ENCODE measurements at places on chromosomes 11 and 22.
A peak's percentile ranks its signal among the peaks of the same experiment; 100 is the strongest.

GRCh38 chr11:64291752-64292459 lies 804 bp downstream of the KCNK4 start:
- DNase-seq = no peak

DNA sequence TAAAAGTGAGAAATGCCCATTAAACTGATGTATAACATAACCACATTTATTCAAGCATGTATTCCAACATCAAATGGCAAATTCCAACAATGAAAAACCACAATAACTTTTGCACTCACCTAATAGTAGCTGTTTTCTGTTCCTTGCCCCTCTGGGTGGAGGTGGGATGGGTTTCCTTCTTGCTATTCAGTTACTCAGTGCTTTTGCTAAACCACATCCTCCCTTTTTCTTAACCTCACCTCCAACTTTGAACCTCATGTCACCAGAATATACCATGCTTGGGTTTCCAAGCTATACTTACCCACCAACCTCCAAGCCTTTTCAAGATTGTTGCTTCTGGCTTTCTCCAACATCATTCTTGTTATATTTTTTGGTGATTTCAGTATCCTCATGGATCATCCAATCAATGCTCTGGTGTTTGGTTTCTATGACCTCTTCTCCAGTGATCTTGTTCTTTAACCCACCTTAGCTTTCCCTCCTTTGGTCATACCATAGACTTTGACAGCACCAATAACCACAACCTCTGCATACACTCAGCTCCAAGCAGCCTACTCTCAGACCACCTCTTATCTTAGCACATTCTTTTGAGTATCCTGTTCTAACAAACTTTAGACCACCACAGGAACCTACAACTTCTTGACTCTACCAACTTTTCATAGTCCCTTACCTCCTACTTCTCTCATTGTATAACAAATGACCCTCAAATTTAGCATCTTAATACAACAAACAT lies 3.2 kb upstream of the CCDC15 start:
- DNase-seq = no peak

DNA sequence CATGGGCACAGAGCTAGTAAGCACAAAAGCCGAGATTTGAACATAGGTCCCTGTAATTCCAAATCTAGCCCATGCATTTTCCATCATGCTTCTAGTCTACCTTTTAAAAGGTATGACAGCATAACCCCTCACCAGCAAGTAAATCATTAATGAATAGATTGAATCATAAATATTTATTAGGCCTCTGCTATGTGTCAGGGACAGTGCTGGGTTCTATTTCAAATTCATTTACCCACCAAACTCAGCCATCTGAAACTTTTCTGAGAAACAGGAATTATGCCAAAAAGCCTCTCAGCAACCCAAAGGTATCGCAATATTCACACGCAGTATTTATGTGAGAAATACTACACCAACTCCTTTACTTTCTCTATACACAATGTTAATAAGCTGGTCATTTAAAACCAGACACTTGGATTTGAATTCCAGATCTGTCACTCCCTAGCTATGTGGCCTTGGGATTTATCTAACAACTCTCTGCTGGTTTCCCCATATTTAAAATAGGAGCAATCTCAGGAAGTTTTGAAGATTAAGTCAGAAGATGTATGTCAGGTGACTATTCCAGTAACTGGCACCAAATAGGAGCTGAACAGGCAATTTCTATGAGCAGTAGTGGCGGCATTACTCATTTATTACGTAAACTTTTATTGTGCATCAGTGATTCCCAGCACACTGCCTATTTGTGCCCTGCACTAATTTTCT lies 191.4 kb downstream of the TENM4 start:
- no peak for DNase-seq

DNA sequence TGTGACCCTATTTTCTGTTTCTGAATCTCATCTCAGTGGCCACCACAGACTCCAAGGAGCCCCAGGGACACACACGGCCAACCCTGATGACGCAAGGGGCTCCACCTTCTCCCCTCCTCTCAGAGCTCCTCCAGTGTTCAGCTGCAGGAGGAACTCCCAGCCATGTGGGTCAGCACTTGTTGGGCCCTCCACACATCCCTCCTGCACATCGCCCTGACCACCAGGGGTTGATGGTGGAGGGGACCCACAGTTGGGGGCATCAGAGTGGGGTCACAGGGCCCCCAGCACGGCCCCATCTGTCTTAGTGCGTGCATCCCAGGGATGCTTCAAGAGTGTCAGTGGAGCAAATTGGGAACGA lies 499.6 kb downstream of the BRD1 start:
- no peak for DNase-seq

GRCh38 chr11:12666915-12667314 lies 7.3 kb upstream of the TEAD1 start:
- DNase-seq = no peak

GRCh38 chr11:58621586-58622262 lies 741 bp upstream of the CNTF start:
- no peak for DNase-seq

- no peak for DNase-seq
Measured at GRCh38 chr11:1628506-1629325, 859 bp upstream of the KRTAP5-5 start.

DNA sequence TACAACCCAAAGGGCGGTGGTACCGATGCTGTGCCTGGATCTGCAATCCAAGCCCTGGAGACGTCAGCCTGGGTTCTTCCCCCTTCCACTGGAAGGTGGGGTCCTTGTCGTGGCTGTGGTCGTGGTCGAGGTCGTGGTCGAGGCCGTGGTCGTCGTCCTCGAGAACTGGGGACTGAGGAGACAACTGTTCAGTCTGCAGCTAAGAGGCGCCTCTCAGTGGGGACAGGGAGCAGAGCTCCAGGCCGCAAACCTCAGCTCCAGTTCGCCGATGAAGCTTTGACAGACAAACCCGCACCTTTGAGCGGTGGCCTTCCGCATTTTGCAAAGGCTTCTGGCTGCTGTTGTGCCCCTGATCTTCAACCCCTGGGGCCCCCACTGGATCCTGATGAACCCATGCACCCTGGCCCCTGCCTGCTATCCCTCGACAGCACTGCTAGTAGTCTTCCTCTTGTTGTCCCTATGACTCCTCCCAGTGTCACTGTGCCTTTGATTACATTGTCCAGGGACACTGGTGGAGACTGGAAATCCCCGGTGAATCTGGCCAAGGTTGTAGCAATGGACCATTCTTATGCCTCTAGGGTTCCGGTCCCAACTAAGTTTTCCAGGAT lies 1.5 kb downstream of the KDM4F start:
- DNase-seq = no peak

GRCh38 chr22:19554834-19555404 lies 30.7 kb upstream of the CLDN5 start:
- DNase-seq = no peak

GRCh38 chr11:58134151-58134550 lies 8.8 kb upstream of the OR9I1 start:
- no peak for DNase-seq

DNA sequence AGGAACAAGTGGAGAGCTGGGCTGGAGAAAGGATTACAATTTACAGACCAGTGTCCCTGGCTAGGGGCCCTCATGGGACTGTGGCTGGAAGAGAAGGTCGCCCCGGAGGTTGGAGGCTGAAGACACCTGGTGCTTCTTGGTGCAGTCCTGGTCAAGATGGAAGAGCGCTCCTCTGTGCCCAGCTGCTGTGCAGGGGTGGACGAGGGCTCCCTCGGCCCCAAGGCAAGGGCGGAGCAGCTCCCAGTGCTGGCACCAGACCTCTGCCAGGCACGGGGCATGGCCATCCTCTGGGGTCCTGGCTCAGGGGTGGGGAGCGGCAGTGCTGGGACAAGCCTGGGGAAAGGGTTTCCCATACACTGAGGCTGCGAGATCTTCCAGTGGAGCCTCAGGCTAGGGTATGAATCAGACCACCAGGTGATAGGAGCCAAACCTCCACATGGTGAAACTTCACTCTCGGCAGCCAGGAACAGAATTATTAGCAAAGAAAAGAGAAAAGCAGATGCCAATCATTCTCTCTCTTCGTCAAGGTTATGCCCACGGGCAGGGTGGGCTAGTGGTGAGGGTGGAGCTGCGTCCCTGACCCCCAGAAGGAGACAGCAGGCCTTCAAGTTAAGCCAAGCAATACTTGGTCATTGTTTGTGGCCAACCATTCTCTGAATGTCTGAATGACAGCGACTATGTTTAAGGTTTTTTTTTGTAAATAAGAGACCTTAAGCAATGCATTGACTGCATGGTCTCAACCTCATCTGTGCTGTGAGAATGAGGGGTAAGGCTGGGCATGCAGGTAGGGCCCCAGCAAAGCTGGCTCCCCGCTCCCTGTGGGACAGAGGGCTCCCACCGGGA lies 32.1 kb downstream of the PPM1F start:
- no peak for DNase-seq

GRCh38 chr22:38655519-38656255 lies 505 bp downstream of the FAM227A start:
- DNase-seq = peak; percentile 27

- peak; percentile 58 for DNase-seq
Measured at GRCh38 chr11:49995565-49995964, 13.2 kb upstream of the OR4C12 start.

DNA sequence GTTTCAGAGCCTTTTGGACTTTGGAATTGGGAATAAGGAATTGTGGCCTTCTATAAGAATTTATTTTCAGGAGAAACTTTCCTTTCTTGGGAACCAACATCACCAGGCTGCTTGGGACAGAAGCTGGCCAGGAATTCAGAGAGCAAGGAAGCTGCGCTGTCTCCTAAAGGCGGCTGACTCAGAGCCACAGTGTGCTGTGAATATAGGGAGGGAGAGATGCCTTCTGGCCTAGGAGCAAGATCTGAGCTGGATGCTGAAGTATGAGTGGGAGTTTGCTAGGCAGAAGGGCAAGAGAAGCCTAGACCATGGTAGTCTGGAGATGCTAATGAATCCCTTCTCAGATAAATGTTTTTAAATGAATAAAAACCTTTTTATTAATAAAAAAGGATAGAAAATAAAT lies 213.7 kb upstream of the TBCEL start:
- DNase-seq = no peak

- DNase-seq = no peak
Measured at GRCh38 chr22:43013355-43014315, 1.3 kb downstream of the PACSIN2 start.

- no peak for DNase-seq
Measured at GRCh38 chr11:71502871-71503435, 24.1 kb upstream of the KRTAP5-7 start.

DNA sequence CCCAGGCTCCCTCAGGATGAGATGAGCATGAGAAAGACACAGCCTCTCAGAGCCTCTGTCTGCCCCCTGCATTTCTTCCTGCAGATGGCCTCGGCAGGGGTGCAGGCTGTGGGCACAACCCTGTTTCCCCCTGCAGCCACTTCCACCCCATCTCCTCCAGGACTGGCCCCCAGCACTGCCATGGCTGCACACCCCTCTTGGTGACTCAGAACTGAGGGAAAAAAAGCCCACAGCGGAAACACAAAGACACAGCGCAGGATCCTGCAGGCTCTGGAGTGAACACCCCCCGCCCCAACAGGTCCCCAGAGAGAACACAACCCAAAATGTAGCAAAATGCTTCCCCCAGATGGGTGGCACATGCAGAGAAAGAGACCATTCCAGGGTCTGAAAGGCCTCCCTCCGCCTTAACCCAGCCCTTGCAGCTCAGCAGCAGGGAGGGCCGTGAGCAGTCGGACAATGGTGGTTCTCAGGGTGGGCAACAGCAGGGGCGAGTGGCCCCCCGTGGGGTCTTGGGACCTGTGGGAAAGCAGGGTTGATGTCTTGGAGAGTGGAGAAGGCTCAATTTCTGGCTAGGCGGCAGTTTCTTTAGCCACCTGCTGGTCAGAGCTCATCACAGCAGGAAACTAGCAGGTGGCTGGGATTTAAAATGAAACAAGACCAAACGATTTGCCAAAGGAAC lies 8.0 kb downstream of the TUBGCP6 start:
- no peak for DNase-seq

- no peak for DNase-seq
Measured at GRCh38 chr11:134250246-134250645, 2.9 kb downstream of the THYN1 start.

GRCh38 chr22:35560824-35561223 lies 20.2 kb downstream of the RASD2 start:
- DNase-seq = no peak

DNA sequence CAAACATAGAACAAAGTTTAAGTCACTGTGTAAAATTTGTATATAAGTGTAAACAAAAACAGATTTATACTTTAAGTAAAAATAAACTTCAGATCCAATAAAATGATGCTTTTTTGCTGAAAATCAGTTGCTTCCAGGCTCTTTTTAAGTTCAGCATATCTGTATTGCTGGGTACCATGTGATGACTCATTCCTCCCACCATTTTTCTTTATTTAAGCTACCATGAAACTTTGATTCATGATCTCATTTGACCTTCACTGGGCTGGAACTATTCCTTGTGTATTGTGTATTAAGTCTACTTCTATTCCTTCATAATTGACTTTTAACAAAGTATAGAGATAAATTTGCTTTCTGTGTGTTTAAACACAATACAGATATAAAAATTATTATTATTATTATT lies 46.3 kb upstream of the RRM1 start:
- no peak for DNase-seq

DNA sequence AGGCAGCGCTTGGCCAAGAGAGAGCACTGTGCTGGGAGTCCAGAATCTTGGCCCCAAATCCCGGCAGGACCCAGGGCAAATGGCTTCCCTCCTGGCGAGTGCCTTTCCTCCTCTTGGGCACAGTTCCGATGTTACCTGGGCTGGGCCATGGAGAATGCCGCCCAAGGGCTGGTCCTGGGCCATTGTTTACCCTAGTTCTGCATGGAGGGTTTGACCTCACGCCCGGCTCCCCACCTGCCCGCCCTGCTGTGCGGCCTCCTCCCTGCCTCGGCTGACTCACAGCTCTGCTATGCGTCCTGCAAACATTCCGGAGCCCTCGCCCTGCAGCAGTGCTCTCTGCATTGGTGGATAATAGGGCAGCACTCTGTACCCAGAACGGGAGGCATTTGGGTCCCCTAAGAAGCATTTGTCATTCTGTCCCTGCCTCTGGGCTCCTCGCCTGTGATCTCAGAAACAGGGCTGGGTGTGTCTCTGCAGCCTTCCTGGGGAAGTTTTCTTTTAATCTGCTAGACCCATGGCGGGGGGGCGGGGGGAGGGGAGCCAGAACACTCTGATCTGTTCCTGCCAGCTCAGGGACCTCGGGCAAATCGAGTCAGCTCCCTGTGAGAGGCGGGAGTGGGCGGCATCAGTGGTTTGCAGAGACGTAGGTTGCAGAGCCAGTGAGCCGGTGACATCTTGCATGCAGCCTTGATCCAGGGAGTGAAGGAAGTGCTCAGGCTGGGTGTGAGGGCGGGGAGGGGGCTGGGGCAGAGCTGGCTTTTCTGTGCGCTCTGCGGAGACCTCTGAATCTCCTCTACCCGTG lies 32.9 kb upstream of the SMIM38 start:
- DNase-seq = no peak

GRCh38 chr11:89521792-89522191 lies 30.6 kb upstream of the NOX4 start:
- no peak for DNase-seq

- no peak for DNase-seq
Measured at GRCh38 chr11:126341760-126342161, 13.7 kb upstream of the ST3GAL4 start.

- no peak for DNase-seq
Measured at GRCh38 chr11:18329196-18329870, 7.0 kb downstream of the GTF2H1 start.

All from NCI-H748 treated with DMSO at 0.1 percent for 48 hours (cell line).